ENCODE measurements at places on chromosomes 5 and 9.

- DNase-seq, result no peak
These were observed 10.3 kb downstream of the VDAC1 start for GRCh38 chr5:133994297-133994989.

DNA sequence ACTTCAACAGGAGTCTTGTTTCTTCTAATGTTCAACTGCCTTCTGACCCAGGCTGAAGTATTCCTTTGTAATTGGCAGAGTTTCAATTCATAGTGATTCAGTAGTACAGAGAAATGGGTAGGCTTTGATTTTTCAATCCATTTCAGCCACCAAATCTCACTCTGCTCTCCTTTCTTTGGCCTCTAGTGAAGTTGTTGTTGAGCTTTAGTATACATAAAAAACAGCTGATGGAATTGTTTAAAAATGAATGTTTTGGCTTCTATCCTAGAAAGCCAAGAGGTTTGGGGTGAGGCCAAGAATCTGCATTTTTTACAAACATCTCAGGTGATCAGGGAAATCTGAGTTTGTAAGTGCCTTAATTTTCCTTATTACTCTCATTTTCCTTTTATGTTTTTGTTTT lies 182.9 kb upstream of the MAP1B start:
- no peak for DNase-seq

DNA sequence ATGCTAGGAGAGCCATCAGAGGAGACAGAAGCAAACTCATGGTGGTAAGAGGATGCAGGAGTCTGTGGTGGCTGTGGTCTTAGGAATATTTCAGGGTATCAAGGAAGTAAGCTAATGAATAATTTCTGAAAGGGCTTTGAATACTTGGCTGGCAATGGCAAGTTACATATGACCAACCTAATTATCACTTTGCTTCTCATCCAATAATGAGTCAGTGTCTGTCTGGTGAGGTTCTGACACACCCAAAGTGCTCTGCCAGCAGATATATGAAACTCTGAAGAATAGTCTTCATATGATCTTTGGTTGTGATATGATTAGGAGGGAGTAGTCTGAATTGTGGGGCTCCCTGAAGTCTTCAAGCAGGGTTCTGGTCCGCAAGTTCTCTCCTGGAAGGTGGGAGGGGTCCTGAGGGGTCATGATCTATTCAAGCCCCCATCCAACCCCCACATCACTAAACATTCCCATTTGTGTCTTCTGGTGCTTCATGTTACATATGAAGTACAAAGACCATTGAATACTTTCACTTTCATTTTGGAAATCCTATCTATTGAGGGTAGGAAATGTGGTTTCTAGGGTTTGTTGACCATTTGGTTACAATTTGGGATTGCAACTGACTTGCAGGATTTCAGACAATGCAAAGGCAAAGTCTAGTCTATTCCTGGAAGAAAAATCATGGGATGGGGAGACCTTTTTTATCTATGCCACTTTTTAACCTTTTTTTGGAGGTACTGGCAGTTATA lies 199.9 kb upstream of the CDKN2B start:
- DNase-seq, result no peak

DNA sequence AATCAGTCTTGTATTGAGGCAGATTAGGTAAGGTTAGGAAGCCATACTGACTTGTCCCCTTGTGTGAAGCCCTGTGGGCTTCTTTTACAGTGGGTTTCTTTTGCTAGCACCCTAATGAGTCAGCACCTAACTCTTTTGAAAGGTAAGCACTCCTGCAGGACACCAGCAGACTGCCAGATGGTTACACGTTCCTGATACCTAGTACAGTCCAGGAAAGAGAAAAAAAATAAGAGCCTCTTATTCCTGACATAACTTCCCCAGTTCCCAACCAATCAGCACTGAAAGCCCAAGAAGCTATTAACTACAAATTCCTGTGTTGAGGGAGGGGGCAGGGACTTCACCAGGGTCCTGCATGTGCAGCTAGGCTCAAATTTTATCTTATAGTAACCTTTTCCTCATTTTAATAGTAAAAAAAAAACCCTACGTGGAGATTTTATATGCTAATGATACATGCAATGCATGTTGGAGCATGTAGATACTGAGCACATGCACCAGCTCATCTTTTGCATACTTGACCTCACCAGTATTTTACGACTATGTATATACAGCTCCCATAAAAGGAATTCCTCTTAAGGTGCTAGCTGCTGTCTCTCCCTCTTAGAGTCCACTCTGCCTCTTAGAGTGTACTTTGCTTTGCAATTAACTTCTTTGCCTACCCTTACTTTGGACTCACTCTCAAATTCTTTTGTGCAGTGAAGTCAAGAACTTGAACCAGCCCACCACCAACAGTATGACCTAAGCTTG lies 84.7 kb upstream of the RORB start:
- no peak for DNase-seq

- DNase-seq, result no peak
These were observed 23.5 kb downstream of the GRAMD2B start for GRCh38 chr5:126446498-126447224.

GRCh38 chr5:133494923-133495246 lies 117.5 kb downstream of the FSTL4 start:
- no peak for DNase-seq

- no peak for DNase-seq
These were observed 3.9 kb upstream of the ADCY2 start for GRCh38 chr5:7391814-7392692.

DNA sequence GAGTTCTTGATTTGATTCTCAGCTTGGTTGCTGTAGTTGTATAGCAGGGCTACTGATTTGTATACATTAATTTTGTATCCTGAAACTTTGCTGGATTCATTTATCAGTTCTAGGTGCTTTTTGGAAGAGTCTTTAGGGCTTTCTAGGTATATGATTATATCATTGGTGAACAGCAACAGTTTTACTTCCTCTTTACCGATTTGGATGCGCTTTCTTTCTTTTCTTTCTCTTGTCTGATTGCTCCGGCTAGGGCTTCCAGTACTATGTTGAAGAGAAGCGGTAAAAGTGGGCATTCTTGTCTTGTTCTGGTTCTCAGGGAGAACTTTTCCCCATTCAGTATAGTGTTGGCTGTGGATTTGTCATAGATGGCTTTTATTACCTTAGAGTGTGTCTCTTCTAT lies 158.9 kb downstream of the SAXO1 start:
- DNase-seq, result no peak

- no peak for DNase-seq
These were observed 127.0 kb downstream of the RFK start for GRCh38 chr9:76267284-76267652.

- no peak for DNase-seq
These were observed 60.4 kb downstream of the USP20 start for GRCh38 chr9:129895376-129896268.

Data from GM06990 (cell line).